Activated CD4-positive, alpha-beta memory T cell treated with anti-CD3 and anti-CD28 coated beads, Interleukin-2, amount 10 ng/mL, durations not matched to agents 7 days and 5 days (primary cell): ENCODE measurements at places on chromosomes 5 and 9.

DNA sequence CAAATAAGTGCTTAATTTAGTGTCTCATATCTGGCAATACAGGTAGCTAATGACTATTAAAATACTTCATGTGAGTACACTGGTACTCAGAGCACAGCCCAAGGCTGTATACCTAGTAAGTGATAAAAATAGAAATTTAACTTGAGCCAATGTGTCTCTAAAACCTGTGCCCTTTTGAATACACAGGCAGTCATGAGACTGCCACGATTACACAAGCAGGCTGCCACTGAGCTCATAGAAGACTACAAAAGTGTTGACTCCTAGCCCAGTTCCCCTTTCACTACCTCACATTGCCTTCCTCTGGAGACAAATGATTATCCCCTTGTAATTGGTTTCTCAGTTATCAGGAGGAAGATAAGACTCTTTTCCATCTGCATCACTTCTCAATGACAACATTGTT, 66.3 kb upstream of the PAPPA start:
- no peak for DNase-seq

DNA sequence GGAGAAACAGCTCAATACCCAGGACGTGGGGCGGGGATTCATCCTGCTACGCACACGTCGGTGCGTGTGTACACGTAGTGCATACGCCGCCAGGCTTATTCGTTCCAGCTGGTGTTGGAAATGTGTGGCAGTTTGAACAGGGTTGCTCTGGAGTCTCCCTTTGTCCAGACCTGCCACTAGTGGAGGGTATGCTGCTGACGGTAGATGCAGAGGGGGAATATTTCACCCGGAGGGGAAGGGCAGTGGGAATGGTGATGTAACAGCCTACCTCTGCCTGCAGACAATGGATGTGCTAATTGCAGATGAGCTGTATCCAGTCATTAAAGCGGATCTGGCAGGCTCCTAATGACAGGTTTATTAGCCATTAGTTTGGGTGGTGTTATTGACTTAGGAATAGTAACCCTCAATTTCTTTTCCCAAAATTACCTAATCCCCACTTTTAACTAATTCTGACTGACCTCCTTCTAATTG, 142.7 kb downstream of the PAX5 start:
- no peak for DNase-seq

DNA sequence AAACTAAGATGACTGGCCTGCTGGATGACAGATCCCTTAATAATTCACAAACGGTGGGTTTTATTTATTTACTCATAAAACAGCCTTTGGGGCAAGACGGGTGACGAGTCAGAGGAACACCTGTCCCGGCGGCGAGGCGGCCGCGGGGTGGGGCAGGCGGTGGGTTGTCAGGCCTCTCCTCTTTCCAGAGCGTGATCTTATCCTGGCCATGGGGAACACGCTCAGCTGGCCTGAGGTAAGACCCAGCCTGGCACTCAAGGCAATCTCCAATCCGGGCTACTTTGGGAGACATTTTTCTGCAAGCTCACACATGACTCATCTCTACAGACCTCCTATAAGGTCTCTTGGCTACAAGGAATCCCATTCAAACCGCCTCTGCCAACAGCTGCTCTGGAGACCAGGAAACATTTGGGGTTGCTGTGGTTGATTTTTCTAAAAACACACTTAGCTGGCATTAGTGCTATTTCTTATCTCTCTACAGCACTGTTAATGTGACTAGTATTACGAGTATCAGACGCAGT, 6.3 kb downstream of the RAPGEF1 start:
- DNase-seq = peak; percentile 59

GRCh38 chr9:129023036-129023907, 4.9 kb downstream of the SH3GLB2 start:
- DNase-seq = no peak

DNA sequence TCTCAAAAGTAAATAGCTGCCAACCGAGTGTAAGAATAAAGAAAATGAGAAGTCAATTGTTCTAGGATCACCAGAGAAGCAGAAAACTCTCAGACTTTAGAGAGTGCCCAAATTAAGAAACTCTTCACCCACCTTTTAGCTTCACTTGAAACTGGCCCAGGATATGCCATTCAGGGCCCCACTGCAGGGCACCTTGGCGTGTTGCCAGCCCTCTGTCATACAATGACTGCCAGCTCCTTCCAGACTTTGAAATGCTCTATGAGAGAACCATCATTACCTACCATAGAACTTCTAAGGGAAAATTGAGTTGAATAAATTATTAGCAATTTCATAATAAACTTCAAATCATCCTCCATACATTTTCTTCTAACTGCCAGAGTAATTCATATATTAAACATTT, 240.5 kb downstream of the CETN3 start:
- DNase-seq = no peak

DNA sequence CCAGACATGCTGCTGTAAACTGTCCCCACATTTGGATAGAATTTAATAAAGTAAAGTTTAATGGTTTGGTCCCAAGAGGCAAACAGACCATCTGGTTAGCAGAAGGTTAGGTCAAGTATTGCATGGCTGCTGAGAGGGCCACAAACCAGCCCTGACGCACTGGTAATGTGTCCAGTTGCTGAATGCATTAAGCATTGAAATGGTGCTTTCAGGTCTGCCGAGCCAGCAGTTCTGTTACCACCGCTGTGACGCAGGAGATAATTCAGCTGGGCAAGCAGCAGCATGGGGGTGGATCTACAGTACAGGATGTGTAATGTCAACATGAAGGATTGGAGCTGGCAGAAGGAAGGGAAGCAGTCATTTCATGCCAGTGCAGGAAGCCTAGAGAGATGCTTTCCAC, 16.0 kb downstream of the ZNF462 start:
- DNase-seq = no peak

DNA sequence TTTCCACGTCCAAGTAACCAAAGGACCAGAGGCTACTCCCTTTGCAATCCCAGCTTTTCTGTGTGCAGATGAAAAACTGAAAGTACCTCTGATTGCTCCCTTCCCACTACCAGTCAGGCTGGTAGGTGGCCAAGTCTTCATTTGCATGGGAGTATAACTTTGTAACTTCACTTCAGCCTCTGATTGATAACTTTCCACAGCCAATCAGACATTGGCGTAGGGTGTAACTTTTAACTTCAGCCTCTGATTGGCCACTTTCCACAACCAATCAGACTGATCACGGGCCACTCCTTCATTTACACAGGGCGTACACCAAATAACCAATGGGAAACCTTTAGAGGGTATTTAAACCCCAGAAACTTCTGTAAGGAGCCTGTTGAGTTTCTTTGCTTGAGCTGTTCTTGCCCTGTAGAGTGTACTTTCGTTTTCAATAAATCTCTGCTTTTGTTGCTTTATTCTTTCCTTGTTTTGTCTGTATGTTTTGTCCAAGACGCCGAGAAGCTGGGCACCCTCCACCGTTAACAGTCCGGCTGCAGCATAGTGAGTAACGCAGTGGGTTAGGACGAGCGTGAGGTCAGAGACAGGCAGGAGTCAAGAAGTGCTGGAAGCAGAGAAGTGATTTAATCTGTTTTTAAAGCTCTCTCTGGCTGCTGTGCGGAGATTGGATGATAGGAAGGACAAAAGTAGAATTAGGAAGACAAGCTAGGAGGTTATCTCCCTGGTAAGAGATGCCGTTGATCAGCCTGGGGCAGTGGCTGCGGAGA, 3.5 kb upstream of the EXOSC2 start:
- DNase-seq = no peak

DNA sequence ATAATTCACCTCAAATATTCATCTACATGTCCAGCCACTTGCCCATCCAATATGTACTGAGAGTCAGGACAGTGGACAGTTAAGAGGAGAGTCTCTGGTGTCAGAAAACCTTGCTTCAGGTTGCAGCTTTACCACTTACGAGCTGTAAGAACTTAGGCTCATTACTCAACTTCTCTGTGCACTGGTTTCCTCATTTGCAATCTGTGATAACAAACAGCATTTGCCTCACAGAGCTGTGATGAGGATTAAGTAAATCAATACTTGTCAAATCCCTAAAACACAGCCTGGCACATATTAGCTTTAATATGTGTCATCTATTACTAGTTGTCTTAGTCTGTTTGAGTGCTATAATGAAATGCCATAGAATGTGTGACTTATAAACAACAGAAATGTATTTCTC, 8.6 kb downstream of the GOLGA1 start:
- no peak for DNase-seq

DNA sequence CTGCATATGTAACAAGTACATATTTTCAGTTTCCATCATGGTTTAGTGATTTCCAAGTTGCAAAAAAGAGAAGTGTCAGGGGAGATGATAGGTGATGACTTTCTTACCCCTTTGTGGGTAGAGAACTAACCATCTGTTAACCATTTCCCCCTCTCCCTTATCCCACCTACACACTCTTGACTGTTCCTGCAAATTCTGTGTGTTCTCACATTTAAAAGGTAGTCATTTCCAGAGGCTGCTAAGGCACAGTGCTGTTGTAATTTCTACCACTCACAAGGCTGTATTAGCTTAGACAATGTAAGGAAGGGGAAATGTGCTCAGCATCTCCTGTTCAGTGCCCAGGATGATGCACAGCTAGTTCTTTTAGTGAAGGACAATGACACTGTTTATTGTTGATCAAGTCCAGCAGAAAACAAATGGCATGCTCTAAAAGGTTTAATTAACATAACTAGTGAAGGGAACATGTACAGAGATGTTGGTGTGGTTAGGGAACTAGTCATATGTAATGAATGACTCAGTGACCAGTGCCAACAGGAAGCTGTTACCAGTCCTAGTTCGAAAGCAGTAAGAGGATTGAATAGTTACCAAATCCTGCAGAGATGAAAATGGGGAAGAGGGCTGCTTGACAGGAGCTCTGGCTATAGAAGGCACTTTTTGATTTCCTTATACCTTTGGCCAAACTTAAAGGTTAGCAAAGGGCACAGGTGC, 165.1 kb downstream of the PLK2 start:
- DNase-seq = no peak

- DNase-seq = no peak
Measured at GRCh38 chr5:61228691-61229280, 66.5 kb upstream of the SMIM15 start.

DNA sequence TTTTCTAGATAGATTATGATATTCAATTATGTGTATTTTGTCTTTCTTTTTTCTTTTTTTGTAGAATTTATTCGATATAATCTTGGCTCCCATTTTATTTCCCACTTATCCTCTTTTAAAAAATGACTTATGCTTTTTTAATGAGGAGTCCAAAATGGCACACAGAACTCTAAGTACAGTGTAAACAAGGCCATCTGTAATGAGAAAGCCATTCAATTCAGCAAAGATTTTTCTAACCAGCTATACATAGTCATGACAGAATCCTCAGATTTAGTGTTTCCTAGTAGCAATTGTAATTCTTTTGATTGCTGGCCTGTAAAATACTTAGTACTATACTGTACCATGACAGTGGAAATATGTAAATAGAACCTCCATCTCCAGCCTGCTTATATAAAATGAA, 651.4 kb downstream of the RAB3C start:
- no peak for DNase-seq

DNA sequence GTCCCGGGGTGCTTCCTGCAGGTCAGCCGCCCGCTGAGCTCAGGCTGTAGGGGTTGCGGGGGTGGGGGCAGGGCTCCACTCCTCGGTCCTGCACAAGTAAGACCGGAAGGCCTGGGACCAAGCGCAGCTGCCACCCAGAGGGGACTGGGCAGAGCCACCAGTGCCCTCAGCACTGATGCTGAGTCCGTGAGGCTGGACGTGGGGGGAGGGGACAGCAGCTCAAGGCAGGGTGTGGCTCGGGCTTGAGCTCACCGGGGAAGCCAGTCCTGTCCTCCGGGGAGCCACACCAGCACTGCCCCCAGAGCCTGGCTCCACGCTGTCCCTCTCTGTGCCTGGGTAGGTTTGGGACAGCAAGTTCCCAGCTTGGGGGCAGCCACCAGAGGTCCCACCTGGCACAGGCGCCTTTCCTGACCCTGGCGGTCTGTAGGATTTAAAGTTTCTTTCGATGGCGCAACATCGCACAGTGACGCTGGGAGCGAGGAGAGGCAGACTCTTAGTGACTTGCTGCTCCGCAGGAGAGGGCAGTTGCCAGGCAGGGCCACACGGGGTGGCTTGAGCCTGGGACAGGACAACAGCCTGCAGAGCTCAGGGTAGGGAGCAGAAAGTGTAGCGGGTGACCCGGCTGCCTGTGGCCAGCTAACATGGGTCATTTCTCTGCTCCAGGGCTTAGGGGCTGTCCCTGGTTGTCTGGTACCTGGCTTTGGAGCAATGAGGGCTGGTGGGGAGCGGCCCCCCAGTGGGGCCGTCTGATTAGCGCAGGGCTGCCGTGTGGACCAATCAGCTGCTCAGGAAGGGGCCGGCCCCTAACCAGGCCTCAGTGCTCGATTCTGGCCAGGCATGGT, 5.7 kb downstream of the LCN1 start:
- DNase-seq = no peak

- no peak for DNase-seq
Measured at GRCh38 chr5:162703914-162704313, 636.3 kb downstream of the GABRG2 start.

- DNase-seq = no peak
Measured at GRCh38 chr9:3951161-3951665, 348.7 kb downstream of the GLIS3 start.

DNA sequence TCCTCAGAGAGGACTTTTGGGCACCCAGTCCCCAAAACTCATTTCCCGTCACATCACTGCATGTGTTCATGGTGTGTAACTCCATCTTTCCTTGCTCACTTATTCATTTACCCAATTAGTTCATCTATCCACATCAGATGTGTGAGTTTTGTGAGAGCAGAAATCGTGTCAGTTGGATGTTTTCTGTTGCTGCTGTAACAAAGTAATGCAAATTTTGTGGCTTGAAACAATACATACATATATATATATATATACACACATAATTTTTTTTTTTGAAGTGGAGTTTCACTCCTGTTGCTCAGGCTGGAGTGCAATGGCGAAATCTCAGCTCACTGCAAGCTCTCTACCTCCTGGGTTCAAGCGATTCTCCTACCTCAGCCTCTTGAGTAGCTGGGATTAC, 70.5 kb upstream of the BOD1 start:
- no peak for DNase-seq

GRCh38 chr5:146440870-146441495, 6.2 kb upstream of the TCERG1 start:
- DNase-seq = no peak

DNA sequence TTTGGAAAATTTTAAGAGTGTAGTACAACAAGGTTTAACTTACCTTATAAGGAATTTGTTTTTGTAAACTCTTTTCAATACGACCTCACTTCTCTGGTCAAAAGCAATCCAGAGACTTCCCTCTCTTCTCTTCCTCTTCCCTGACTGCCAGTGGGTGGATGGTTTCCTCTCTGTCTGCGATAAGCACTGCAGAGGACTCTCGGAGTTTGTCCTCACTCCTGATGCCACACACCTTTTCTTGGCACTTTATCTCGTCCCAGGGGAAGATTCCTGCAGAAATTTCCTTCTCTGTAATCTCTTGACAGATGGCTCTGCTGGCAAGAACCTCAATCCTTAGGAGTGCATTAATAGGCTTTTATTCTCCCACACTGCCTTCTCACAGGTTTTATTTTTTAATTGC, 641.6 kb downstream of the NR2F1-AS1 start:
- no peak for DNase-seq
